Activated naive CD4-positive, alpha-beta T cell treated with Interleukin-2 at 50 U/mL for 16 hours (primary cell): ENCODE measurements at places on chromosomes 2 and 18.
A peak's percentile ranks its signal among the peaks of the same experiment; 100 is the strongest.

DNA sequence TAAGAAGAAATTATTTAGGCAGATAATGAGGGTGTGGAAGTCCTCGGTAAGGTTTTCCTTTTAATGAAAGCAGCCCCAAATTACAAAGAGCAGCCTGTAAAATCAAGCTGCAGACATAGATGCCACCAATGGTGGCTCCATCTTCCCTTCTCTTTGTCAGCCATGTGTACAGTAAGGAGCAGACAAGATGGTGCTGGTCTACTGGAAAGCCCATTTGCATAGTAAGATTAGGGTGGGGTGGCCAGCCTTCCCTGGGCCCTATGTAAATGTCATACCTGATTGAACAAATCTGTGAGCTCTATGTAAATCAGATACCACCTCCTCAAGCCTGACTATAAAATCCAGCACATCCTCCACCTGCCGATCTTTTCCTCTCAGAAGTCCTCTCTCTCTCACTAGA lies 154.4 kb upstream of the SERTAD2 start:
- DNase-seq, result no peak

- DNase-seq, result no peak
Observed at GRCh38 chr18:48033790-48034650, 103.6 kb upstream of the SMAD2 start.

GRCh38 chr2:85853499-85854165 lies 35.2 kb downstream of the ST3GAL5 start:
- peak; percentile 18 for DNase-seq

- no peak for DNase-seq
Observed at GRCh38 chr2:165013944-165014619, 58.8 kb upstream of the SLC38A11 start.

DNA sequence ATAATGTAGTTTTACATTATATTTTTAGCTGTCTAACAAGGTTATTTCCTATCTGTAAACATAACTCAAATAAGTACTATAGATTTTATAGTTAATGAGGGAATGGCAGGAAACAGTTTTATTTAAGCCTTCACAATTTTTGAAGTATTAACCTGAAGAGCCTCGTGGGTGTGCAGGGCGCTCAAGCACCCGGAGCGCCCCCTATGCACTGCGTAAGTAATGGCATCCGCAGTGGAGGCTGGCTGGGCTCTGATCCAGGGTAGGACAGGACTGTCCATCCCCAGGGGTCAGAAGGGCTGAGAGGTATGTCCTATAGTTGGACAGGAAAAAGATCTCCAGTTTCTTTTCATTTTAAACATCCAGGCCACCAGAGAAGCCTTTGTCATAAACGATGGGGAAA lies 8.2 kb upstream of the GBX2 start:
- DNase-seq, result no peak

DNA sequence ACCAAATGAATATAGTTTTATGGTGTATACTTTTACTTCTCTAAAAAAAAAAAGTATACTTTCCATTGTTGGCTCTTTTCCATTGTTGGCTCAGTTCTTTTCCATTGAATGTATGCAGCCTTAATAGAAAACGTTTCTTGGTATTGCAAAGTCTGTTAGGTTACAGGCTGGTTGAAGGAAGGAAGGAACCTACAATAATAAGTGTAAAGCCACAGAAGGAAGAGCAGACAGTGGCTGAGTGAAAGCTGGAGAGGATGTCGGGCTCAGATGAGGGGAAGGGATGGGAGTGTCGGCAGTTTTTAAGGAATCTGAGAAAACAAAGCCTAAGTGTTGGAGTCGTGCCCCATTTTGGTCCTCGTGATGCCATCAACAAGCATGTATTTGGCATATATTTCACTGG lies 6.8 kb downstream of the COPS8 start:
- DNase-seq, result no peak

DNA sequence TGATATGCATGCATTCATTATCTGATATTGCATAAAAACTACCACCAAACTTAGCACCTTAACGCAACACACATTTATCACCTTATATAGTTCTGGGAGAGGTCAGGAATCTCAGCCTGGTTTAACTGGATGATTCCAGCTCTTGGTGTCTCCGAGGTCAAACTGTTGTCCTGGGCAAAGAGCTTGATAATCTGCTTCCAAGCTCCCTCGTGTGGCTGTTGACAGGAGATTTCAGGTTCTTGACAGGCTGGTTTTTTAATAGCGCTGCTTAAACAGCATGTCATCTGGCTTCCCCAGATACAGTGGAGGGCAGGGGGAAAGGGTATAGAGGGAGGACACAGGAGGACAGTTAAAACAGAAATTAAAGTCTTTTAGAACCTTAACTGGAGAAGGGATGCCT lies 785.0 kb downstream of the CNTNAP5 start:
- no peak for DNase-seq

DNA sequence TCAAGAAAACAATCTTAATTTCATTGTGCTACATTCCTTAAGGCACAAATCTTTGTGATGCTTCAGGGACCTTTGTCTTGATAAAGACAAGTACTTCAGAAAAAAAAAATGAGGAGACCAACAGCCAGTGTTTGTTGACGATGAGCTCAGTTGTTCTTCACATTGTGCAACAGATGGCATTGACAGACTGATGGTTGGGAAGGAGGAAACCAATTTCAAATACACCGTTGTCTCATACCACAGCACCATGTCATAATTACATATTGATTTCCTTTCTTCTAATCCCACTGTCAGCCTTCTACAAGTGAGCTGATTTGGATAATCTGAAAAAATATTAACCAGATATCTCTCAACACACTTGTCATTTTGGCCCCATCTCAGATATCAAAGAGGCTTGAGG lies 53.7 kb upstream of the GRB14 start:
- no peak for DNase-seq
